Osteoblast (primary cell): ENCODE measurements at places on chromosomes 1 and 21.
A peak's percentile ranks its signal among the peaks of the same experiment; 100 is the strongest.

DNA sequence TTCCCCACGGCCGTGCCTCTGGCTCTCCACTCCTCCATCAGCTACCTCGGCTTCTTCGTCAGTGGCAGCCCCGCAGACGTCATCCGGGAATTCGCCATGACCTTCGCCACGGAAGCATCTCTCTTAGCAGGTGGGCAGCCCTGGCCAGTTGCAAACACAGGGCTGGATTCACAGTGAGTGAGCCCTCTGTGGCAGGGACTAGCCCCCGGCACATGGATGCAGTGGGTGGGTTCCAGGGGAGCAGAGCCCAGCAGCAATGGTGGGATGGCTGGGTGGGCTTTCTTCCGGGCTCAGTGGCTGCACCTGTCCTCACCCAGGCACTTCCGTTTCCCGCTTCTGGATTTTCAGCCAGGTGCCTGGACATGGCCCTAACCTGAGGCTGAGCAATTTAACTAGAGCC, 9.4 kb downstream of the UBASH3A start:
- no peak for DNase-seq

DNA sequence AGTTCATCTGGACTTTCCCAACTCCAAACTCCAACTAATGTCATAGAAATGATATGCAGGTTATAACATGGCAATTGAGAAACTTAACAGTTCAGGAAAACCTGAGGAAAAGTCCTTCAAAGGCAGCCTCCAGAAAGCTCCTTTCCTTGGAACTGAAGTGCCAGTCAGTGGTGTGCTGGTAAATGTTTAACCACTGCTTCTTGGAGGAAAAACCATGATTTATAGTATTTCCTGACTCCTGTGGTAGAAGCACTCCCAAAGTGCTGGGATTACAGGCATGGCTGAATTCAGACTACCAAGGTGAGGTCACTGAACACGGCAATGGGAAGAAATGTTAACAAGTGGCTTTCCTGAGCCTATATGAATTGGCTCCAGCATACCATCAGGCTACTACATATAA, 26.7 kb upstream of the ZNHIT6 start:
- no peak for DNase-seq

DNA sequence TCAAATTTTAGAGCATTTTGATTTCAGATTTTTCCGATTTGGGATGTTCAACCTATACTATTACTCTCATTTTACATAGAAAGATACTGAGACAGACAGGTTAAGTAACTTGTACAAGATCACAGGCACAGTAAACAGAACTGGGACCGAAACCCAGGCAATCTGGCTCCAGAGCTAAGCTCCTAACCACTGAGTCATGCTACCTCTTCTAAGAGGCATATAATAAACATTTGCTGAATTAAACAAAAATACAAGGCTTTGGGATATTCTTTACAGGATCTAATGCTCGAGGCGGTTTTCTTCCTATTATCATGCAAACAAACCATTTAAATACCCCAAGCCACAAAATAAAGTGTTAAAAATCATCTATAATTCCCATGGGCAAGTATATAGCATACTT, 50.3 kb downstream of the MCOLN2 start:
- no peak for DNase-seq

DNA sequence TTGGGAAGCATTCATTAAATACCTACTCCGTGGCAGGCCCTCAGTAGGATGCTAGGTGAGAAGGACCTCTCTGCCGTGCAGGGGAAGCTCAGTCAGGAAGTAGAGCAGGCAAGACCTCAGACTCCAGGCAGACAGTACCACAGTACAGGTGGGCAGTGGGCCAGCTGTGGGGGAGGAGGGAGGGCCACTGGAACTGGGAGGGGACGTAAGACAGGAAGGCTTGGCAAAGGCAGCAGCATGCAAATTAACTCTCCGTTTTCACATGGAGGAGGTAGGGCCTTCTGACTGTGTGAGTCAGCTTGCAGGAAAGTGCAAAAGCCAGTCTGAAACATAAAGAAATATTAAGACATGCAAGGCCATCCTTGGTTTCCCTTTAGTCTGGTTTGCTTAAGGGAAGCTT, 157.7 kb downstream of the TRIM33 start:
- peak; percentile 78 for DNase-seq

GRCh38 chr1:66598670-66599069, 64.7 kb downstream of the SGIP1 start:
- peak; percentile 22 for DNase-seq

GRCh38 chr1:33185541-33185940, 3.7 kb upstream of the TRIM62 start:
- DNase-seq: no peak

DNA sequence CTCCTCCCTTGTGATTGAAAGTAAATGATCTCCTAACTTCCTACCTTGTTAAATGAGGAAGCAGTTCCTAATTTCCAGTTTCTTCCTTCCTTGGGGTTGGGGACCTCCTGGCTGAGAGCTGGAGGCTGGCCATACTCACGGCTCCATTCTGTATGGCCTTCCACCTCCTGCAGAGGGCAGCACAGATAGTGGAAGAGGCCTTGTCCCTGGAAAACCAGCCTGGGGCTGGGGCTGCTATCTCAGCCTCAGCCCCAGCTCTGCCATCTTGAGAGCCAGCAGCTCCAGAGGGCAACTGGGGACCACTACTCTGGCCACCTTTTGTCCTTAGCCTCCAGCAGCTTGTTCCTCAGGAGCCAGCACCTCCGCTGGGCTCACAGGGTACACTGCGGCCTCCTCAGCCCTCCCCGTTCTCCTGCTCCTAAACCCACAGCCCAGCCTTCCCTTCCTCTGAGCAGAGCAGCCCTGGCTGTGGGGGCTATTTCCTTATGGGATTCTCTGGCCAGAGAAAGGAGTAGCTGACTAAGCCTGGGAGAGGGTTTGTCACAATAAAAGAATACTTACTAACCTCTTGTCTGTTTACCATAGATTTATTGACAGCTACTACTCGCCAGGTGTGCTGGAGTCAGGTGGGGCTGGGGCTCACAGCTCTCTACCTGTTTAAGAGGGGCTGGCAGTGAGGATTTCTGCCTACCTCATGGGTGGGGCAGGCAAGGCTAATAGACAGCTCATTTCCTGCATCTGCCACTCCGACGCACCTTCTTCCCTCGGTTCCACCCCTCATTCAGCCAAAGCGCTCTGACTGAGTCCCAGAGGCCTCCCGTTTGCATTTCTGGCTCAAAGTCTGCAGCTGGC, 6.3 kb downstream of the TMEM234 start:
- DNase-seq: peak; percentile 92

- no peak for DNase-seq
These were observed 493.0 kb upstream of the ADGRL4 start for GRCh38 chr1:79499541-79499940.
